ENCODE measurements at places on chromosomes 4 and X.

DNA sequence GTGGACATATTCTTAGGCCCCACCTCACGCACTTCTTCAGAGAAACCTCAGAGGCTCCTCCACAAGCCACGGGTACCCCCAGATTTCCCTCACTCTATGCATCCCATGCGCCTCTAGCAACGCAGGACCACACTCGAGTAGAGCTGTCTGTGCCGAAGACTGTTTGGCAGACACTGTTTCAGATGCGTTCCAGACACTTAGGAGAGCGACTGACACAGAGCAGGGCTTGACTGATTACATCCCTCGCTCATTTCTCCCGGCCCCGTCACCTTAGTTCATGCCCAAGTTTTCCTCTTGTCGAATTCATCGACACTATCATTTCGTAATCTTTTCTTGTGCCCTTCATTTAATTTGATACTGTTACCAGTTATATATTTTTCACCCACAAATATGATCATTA, 15.0 kb downstream of the SORBS2 start:
- DNase-seq = no peak

DNA sequence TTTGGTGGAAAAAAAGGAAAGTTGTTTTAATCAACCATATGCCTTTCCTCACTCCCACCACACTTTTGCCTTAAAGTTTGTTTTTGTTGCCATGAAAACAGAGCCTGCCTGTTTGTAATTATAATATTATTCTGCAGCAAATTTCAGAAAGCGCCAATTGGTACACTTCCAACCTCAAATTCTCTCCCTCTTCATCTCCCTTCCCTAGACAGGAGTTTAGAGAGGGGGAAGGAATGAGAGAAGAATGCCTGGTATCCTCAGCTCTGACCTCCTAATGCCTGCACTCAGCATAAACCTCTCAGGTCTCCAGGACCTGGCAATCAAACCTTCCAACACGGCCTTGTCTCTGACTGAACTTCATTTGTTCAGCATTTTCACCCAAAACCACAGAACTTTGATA, 138.4 kb upstream of the HCCS start:
- no peak for DNase-seq

DNA sequence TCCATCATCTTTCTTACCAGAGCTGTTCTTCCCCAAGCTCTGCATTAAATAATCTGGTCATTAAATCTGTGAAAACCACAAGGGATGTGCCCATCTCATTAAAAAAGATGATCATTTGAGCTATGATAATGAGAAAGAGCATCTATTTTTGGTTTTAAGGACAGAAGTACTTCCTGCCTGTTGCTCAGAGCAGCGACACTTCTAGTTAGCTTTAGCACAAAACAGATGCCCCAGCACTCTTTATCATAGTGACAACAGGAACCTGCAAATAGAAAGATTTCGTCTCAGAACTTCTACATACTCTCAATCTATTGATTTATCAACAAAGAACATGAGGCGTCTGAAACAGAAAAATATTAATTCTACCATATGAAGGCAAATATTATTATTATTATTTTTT, 140.1 kb downstream of the APBB2 start:
- DNase-seq = no peak

DNA sequence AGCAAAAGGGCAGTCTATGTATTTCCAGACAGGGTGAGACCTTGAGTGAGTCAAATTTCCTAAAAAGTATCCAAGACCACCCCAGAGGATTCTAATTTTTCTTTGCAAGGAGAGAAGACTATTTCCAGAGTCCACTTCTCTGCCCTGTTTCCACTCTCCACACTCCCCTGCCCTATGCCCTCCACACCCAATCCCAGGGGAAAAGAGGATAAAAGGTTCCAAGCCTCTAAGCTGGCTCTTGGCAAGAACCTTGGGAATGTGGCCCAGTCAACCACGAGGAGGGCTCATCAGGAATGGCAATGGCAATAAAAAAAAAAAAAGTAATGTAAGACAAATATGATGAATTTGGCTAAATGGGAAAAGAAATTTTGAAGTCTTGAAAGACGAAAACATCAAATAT, 65.9 kb downstream of the SRPX start:
- no peak for DNase-seq

DNA sequence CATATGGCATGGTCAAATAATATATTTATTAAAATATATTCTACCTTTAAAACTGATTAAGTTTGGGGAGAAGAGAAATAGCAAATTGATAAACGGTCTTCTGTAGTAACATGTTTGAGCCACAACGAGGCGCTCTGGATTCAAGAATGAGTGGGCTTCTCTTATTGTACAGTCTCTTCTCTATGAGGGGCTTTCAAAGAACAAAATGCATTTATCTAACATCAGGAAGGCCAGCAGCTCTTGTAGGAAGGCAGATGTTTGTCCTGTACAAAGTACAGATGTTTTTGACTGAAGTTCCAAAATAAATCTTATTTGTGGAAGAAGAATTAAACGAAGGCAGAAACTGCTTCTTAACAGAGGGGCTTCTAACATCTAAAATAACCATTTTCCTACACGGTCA, 153.6 kb downstream of the RASL11B start:
- no peak for DNase-seq

DNA sequence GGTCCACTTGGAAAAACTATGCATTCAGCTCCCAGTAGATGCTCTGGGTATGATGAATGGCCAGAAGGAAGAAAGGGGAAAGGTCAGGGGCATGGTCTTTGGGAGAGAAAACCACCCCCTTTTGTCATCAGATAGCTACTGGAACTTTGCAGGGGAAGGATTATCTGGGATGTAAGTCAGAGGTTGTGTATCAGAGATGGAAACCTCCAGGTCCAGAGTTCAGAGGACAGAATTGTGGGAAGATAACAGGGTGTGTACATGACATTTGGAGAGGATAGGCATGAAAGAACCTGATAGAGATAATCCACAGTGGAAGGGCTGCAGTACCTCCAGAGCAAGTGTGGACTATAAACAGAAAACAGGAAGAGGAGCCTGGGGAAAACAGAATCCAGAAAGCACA, 262.7 kb downstream of the SPRY1 start:
- DNase-seq = no peak

DNA sequence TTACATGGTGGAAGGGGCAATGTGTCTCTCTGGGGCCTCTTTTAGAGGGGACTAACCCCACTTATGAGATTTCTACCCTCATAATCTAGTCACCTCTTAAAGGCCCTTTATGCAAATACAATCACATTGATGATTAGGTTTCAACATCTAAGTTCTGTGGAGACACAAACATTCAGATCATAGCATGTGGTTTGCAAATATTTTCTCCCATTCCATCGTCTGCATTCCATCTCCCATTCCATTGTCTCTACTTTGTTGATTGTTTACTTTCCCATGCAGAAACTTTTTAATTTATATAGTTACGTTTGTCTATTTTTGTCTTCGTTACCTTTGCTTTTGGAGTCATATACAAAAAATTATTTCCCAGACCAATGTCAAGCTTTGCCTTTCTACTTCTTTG, 927.5 kb upstream of the INTU start:
- DNase-seq = no peak

DNA sequence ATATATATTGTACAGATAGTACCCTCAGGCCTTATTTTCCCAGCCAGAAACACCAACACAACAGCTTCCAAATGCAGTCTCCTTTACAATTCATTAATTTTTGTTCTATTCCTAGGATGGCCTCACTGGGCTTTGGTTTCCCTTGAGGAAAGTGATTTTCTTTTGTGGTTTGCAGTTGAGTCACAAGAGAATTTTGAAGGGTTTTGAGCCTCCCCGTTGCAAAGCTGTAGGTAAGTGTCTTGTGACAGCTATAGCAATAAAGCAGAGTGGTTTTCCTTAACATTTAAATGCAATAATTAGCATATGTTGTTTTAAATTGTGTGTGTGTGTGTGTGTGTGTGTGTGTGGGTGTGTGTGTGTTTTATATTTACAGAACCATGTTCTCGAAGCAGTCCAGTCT, 54.1 kb upstream of the WDR17 start:
- DNase-seq = no peak

DNA sequence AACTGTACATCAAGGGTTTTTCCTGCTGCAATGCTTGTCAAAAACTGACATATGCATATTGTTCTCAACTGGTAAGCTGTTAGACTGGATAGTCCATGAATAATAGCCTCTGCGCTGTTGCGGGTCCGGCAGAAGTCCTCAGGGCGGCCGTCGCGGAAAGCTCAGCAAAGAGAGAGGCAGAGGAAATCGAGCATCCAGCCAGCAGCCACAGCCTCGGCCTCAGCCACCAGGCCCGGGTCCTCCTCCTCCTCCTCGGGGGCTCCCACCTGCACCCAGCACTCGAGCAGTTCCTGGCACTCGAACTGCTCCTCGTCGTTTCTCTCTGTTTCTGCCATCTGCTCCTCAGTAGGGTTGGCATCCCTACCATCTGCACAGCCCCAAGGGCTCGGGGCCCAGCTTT, 53.7 kb downstream of the UPRT start:
- DNase-seq = no peak

DNA sequence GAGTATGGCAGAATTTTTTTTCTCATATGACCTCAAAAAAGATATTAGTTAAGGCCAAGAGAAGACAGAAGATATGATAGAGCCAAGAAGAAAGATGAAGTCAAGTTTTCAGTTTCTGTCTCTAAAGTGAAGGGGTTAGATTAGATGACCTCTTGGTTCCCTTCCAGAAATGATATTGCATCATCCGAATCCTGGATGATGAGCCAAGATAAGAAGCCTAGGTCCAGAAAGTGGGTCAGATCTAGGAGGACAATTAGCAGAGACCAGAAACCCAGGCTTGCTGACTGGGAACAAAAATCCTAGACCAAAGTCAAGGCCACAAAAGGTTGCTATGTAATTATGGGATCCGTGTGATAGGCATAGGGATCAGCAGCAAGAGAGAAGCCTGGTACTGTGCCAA, 20.2 kb downstream of the SATL1 start:
- DNase-seq = no peak

- no peak for DNase-seq
Measured at GRCh38 chr4:159273141-159273438, 170.2 kb downstream of the RAPGEF2 start.

DNA sequence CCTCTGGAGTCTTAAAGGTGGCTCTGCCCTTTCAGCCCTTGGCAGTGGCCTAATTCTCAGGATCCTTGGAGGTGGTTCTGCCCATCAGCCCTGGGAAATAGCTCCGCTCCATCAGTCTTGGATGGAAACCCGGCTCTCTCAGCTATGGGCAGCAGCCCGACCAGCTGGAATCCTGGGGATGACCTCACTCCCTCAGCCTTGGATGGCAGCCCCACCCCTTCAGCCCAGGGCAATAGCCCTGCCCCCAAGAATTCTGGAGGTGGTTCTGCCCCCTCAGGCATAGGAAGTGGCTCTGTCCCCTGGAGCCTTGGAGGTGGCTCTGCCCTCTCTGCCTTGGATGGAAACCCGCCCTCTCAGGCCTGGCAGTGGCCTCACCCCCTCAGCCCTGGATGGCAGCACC, 127.7 kb downstream of the RBMX2 start:
- DNase-seq = no peak

DNA sequence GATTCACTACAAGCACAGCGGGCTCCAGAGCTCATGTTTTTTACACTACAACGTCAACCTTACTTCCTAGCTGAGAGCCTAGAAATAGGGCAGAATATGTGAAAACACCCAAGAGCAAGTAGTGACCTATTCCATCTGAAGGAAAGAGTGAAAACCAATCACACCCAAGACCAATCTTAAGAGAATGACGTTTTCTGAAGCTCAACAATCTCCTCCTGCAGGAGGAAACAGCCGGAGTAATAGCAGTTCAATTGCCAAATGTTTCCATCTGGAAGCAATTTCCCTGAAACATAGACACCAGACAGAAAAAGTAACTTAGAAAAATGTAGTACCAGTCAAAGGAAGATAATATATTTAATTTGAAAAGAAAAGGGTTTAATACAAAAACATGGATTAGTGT, 142.4 kb downstream of the ANXA5 start:
- no peak for DNase-seq

DNA sequence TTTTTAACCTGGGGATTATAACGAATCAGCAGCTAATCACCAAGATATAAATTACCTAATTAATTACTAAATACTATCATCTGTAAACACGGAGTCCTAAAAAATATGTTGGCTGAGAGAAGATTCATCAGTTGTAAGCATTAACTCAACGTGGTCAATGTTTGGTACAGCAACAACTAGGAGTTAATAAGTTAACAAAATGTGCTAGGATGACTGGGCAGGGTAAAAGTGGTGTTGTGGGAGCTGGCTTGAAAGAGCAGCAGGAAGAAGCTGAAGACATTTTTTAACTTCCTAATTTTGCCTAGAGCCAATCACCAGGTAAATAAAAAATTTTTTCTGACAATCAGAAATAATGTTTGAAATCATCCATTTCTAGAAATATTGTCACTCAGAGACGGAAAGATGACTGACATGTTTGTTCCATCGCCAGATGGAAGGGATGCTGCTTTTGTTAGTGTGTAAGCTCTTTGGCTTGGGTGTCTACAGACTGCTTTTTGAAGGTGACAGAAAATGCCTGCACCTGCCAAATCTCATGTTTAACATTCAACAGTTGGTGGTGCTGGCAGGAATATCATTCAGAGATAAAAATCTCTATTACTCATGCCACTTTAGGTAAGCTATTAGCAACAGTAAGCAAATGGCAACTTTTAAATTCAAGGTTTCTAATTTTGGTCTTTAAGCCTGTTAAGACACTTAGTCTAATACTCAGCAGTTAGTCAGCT, 1126.9 kb downstream of the STPG2 start:
- DNase-seq = no peak

DNA sequence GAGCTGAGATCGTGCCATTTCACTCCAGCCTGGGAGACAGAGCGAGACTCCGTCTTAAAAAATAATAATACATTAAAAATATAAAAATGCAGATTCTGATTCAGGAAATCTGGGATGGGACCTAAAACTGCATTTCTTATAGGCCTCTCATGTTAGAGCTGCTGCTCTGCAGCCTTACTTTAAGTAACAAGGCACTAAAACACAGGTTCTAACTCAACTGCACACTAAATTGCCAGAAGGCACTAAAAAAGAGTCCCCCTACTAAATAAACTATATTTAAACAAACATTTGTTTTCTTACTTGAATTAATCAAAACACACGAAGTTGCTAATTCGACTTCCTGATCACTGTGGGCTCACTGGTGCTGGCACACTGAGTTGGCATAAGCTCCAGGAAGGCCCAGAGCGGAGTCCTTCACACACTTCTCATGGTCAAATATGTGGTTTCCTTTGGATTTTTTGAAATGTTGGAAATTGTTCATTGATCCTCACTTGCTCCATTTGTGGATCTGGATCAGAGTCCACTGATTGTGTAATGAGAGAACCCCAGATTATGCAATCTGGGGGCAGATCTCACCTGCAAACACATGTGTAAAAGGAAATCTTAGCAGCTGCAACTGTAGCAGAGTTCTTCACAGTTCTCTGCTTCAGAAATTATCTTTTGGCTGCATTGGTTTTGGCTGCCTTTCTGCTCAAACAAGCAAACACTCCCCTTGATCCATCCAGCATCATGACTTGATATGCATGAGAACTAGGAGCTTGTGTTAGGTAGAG, 59.3 kb downstream of the AFF1 start:
- no peak for DNase-seq

Data from activated CD4-positive, alpha-beta T cell treated with anti-CD3 and anti-CD28 coated beads, Interleukin-2, amount 50 U/mL, for 4 hours (primary cell).